ENCODE measurements at places on chromosomes 12 and 14. TPM values are rescaled to one million over a fixed set of nuclear protein-coding genes. Genes with fewer than 3 reads are reported as not detected.

The GPRC5A gene
- 4.0 TPM for total RNA-seq

The PPP4R4 gene
- total RNA-seq, result 0.37 TPM

The HOXC5 gene
- 2.2 TPM for total RNA-seq

The TAS2R43 gene
- 3.9 TPM for total RNA-seq

The TBX3 gene
- 79.4 TPM for total RNA-seq

The IL22 gene
- not detected for total RNA-seq

The TAS2R46 gene
- 2.2 TPM for total RNA-seq

The IFNG-AS1 gene
- total RNA-seq, result not detected

The ZNF10 gene
- 2.9 TPM for total RNA-seq

The LRP1 gene
- total RNA-seq, result 425 TPM

The EIF5 gene
- 163 TPM for total RNA-seq

Measured in subcutaneous preadipocyte (primary cell).